Fibroblast of lung (primary cell): ENCODE measurements at places on chromosomes 5 and 9.

- DNase-seq = no peak
Observed at GRCh38 chr9:18626046-18626698, 152.2 kb downstream of the ADAMTSL1 start.

DNA sequence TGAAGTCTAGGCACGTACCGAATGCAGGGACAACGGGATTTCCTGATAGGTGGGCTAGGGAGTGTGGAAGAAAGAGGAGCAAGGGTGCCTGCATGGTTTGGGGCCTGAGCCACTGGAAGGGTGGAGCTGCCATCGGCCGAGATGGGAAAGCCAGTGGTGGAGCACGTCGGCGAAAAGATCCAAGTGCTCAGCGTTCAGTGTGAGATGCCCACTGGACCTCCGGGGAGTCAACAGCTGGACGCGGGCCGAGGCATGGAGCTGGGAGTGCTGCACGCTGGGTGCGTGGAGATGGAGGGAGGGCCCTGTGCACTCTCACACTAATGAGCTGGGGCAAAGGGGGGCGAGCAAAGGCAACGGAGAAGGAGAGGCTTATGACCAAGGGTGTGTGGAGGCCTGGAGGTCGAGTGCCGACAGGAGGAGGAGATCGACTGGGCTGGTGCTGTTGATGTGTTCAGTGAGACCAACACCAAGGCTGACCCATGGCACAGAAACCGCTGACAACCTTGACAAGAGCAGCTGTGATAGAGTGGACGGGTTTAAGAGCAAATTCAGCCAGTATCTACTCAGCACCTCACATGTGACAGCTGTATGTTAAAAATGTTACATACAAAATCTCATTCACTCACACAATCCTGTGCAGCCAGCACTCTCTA is 85.7 kb downstream of the STK10 start:
- no peak for DNase-seq

DNA sequence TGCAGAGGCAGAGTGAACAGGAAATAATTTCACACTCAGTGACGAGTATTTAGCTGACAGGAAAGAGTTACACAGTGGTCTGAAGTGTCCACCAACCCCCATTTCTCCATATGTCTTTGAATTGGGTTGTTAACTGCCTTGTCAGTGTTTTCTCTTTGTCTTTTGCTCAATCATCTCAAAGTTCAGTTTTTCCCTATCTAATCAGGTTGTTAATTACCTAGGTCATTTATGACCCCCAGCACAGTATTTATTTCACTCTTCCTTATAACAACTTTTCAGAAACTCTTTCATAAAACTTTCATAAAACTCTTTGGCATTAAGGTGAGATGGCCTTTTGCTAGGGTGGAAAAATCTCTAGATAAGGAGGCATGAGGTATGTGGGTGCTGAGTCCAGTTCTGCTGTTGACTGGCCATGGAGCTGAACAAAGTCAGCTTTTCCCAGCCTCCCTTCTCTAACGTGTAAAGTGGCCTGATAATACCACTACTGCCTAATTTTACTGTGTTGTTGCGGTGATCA is 5.2 kb upstream of the ALDOB start:
- DNase-seq = no peak

DNA sequence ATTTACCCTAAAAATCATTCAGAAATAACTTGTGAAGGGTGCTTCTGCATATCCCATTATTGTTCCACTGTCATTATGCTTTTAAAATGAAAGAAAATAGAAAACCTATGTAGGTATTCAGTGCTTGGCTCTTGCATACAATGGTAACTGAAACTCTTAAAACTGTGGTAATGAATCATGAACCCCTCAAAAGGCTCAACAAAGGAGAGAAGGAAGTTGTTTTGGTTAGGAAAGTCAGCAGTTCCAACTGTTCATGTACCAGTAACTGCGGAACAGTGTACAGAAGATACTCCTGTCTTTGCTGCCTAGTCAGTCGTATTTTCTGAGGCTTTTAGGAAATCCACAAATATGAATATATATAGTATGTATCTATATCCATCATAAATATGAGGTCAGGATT is 96.1 kb downstream of the OSMR start:
- DNase-seq = no peak
